Memory B cell (primary cell): ENCODE measurements at places on chromosomes 6 and 20.

GRCh38 chr6:104575536-104575935 is 284.2 kb downstream of the HACE1 start:
- no peaks in the 10 kb centered on the region for H3K4me1 ChIP-seq
- no peaks in the 10 kb centered on the region for H3K27me3 ChIP-seq
- H3K27ac ChIP-seq, result no peak overlapping the region
- H3K36me3 ChIP-seq, result no peaks in the 10 kb centered on the region

GRCh38 chr6:25377664-25378063 is 98.5 kb downstream of the CARMIL1 start:
- H3K36me3 ChIP-seq, result peaks cover 12% of the 10 kb centered on the region
- no peak overlapping the region for H3K4me3 ChIP-seq
- H3K27ac ChIP-seq, result no peak overlapping the region
- no peak for DNase-seq
- H3K27me3 ChIP-seq, result peaks cover 14% of the 10 kb centered on the region
- peaks cover 9% of the 10 kb centered on the region for H3K4me1 ChIP-seq

DNA sequence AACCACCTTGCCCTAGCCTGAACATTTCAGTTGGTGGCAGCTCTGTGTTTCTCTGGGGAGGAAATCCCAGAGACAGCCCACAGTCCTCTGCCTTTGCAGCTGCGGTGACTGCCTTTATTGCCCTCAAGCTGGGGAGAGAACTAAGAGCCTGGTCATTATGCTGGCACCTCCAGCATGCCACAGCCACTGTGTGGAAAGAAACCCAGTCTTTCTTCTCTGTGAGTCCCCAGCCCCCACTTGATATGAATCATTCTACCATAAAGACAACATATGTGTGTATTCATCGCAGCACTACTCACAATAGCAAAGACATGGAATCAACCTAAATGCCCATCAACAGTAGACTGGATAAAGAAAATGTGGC is 82.3 kb upstream of the RNF217 start:
- no peaks in the 10 kb centered on the region for H3K4me1 ChIP-seq
- no peaks in the 10 kb centered on the region for H3K36me3 ChIP-seq
- no peak for DNase-seq
- H3K4me3 ChIP-seq, result no peak overlapping the region
- no peaks in the 10 kb centered on the region for H3K27me3 ChIP-seq
- no peak overlapping the region for H3K27ac ChIP-seq

DNA sequence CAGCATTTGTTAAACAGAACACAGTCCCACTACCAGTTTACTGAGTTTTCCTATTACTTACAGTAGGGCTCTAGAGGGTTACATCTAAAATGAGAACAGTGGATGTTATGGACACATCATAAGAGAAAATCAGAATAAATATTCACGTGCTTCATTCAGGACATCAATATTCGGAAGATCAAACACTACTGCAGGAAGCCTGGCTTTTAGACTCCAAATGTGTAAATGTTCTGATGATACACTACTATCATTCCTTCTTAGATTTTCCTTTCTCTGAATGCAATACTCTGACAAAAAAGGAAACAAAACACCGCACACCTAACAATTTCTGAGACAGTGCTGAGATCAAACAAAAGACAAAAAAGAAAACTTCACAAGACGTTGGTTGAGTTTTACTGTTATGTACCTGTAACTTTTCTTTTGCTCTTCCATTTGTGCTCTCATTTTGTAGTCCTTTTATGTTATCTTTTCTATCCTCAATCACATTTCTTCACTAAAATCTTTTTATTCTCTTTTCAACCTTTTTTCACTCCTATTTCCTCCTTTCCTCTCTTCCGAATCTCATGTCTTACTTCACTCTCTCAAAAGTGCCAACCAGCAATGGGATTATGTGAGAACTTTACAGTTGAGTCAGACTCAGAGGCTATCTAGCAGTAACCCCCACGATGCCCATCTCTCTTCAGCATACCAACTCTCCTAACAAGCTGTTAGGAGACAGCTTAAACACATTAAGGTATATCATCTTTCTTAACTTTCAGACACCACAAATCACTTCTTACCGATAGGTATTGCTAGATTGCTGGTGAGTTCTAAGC is 1.7 kb downstream of the FAM184A start:
- peaks cover 10% of the 10 kb centered on the region for H3K27me3 ChIP-seq
- no peaks in the 10 kb centered on the region for H3K36me3 ChIP-seq
- H3K4me3 ChIP-seq, result no peak overlapping the region
- no peak overlapping the region for H3K27ac ChIP-seq
- peaks cover 11% of the 10 kb centered on the region for H3K4me1 ChIP-seq

DNA sequence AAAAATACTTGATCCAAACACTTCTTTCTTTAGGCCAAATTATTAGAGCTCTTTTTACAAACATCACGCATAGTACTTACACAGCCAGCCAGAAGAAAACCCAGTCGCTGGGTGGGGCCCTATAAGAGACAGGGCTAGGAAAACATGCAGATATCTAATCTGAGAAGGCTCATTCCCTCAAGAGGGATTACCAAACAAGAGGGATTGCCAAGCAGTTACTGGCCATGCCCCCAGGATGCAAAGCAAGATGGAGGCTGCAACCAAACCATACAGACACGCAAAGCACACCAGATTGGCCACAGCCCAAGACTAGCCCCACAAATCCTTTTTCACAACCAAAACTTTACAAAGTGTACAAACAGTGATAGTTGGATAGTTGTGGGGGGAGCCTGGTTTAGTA is 1235.4 kb upstream of the GJE1 start:
- H3K36me3 ChIP-seq, result no peaks in the 10 kb centered on the region
- H3K27ac ChIP-seq, result no peak overlapping the region
- H3K27me3 ChIP-seq, result no peaks in the 10 kb centered on the region
- no peak for DNase-seq
- H3K4me1 ChIP-seq, result no peaks in the 10 kb centered on the region

DNA sequence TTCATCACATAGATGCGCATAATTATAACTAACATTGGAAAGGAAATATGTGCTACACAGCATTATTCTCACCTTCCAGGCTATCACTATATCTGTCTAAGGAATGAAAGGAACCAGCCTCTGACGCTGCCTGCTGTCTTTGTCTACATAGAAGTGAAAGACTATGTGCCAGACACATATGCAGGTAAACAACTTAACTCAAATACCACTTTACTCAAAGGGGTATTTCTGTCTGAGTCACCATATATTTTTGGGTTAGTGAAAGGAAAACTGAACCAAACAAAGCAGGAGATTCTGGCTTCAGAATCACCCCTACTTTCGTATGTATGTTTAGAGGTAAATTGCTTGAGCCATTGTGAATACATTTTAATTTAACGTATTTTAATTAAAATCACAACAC is 328.6 kb upstream of the PLCB4 start:
- no peaks in the 10 kb centered on the region for H3K36me3 ChIP-seq
- DNase-seq, result no peak
- no peak overlapping the region for H3K27ac ChIP-seq

DNA sequence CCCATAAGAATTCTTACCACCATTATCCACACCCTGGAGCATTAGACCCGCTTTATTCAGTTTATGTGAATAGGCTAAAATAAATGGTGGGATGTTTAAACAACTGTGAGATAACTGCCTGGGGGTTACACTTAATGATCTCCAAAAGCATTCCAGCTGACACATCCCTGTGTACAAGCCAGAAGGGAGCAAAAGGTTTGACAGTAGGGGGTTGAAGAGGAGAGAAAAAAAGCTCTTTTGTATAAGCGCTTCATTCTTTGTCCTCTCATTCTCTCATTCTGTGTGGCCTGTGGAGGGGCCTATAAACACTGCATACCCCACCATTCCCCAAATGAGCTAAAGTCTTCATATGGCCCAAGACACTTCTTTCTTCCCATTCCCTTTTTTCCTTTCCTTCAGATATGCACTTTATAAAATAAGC is 30.8 kb upstream of the COL21A1 start:
- H3K27ac ChIP-seq, result no peak overlapping the region
- H3K36me3 ChIP-seq, result peaks cover 1% of the 10 kb centered on the region
- H3K4me3 ChIP-seq, result no peak overlapping the region
- DNase-seq, result no peak
- no peaks in the 10 kb centered on the region for H3K4me1 ChIP-seq
- no peaks in the 10 kb centered on the region for H3K27me3 ChIP-seq

GRCh38 chr6:124873066-124873410 is 89.2 kb upstream of the RNF217 start:
- no peaks in the 10 kb centered on the region for H3K36me3 ChIP-seq
- no peak overlapping the region for H3K27ac ChIP-seq
- no peak for DNase-seq

- H3K27me3 ChIP-seq, result no peaks in the 10 kb centered on the region
- H3K4me3 ChIP-seq, result no peak overlapping the region
- no peak overlapping the region for H3K27ac ChIP-seq
- peaks cover 5% of the 10 kb centered on the region for H3K36me3 ChIP-seq
- no peak for DNase-seq
These were observed 38.5 kb upstream of the TXLNB start for GRCh38 chr6:139330306-139330705.

DNA sequence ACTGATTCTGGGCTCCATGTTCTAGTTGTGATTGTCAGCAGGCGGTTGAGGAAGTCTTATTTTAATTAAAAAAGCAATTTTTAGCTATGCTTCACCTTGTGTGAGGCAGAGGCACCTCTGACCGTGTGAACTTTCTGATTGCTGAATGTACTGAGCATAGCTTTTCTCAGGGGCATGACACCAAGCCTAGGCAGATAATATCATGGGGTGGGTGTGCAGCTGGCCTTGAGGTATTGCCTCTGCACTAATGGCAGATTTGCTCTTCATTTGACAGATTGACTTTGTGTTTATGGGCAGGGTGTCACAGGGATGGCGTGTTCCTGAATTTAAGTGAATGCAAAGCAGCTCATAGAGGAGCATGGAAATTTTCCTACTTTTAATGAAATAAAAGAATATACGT is 19.6 kb downstream of the CTNNBL1 start:
- H3K4me3 ChIP-seq, result no peak overlapping the region
- H3K27me3 ChIP-seq, result no peaks in the 10 kb centered on the region
- peaks cover 25% of the 10 kb centered on the region for H3K4me1 ChIP-seq
- H3K27ac ChIP-seq, result no peak overlapping the region
- H3K36me3 ChIP-seq, result peaks cover 22% of the 10 kb centered on the region
- DNase-seq, result no peak

- no peak overlapping the region for H3K4me3 ChIP-seq
- no peak for DNase-seq
- no peaks in the 10 kb centered on the region for H3K4me1 ChIP-seq
These were observed 2.8 kb downstream of the ZFP57 start for GRCh38 chr6:29678114-29678513.

GRCh38 chr6:122692175-122692598 is 82.0 kb downstream of the PKIB start:
- H3K4me3 ChIP-seq, result no peak overlapping the region
- no peaks in the 10 kb centered on the region for H3K4me1 ChIP-seq
- no peaks in the 10 kb centered on the region for H3K27me3 ChIP-seq
- H3K36me3 ChIP-seq, result no peaks in the 10 kb centered on the region
- no peak for DNase-seq
- H3K27ac ChIP-seq, result no peak overlapping the region

DNA sequence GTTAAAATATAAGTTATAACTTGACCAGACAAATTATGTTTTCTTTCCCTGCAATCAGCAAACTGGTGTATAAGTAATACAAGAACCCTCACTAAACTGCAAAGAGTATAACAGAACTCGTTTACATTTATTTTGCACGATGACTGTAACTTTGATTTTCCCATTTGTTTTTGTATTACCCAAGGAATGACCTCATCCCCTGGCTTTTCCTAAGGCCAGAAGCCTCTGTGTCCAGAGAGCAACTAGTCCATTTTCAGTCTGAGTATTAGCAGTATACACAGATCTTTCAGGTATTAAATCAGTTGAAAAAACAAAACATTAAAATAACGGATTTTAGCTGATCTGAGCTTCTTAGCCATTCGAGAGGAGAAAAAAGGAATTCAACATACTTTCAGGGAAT is 17.2 kb downstream of the COL19A1 start:
- H3K4me3 ChIP-seq, result no peak overlapping the region
- peak overlapping the region; percentile 84 for H3K27ac ChIP-seq
- no peak for DNase-seq
- no peaks in the 10 kb centered on the region for H3K27me3 ChIP-seq
- peaks cover 46% of the 10 kb centered on the region for H3K4me1 ChIP-seq
- peaks cover 14% of the 10 kb centered on the region for H3K36me3 ChIP-seq

DNA sequence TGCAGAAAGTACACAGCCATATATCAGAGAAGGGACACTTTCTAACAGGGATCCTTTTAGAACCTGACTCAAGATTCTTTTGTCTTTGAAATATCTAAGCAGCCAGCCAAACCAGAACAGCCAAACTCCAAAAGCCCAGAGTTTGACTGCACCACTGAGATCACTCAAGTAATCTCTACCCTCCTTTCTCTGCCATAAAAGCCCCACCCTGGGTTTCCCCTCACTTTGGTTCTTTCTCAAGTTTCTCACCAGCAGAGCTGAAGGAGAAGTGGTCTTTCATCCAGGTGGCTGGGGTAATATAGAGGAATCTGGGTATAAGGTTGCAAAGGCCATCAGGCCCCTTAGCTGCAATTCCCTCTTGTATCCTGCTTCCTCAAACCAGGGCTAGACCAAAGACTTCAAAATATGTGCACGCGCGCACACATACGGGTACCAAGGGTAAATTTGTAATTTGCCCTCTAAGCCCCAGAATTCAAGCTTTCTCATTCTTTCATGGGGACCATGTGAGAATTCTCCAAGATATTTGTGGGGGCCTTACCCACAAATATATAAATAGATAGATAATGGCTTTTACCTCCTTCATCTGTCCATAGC is 42.9 kb downstream of the GPX5 start:
- H3K36me3 ChIP-seq, result no peaks in the 10 kb centered on the region
- no peak overlapping the region for H3K4me3 ChIP-seq
- no peak overlapping the region for H3K27ac ChIP-seq
- no peak for DNase-seq

GRCh38 chr6:15675536-15676220 is 12.8 kb upstream of the DTNBP1 start:
- no peak overlapping the region for H3K27ac ChIP-seq
- no peaks in the 10 kb centered on the region for H3K4me1 ChIP-seq
- no peaks in the 10 kb centered on the region for H3K36me3 ChIP-seq
- H3K4me3 ChIP-seq, result no peak overlapping the region

DNA sequence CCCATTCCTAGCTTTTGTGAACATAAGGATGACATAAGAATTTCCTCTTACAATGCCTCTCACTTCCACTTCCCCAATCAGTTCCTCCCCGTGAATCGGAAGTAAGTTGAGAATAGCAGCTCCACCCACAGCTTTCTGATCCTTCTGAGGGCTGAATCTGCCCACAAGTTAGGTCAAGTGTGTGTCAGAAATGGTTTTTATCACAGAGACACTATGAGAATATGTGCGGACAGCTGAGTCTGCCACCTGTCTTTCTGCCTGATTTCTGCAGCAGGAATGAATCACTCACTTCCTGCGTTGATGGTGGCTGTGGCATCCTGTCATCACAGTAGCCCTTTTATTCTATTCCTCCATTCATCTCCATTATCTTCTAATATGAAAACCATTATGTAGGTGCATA is 70.2 kb downstream of the RIN2 start:
- H3K4me3 ChIP-seq, result peak overlapping the region; percentile 39
- peak overlapping the region; percentile 71 for H3K27ac ChIP-seq
- peak; percentile 31 for DNase-seq
- no peaks in the 10 kb centered on the region for H3K36me3 ChIP-seq
- peaks cover 1% of the 10 kb centered on the region for H3K27me3 ChIP-seq

- H3K36me3 ChIP-seq, result no peaks in the 10 kb centered on the region
- no peak overlapping the region for H3K27ac ChIP-seq
- DNase-seq, result no peak
- H3K4me3 ChIP-seq, result no peak overlapping the region
- H3K4me1 ChIP-seq, result no peaks in the 10 kb centered on the region
- H3K27me3 ChIP-seq, result no peaks in the 10 kb centered on the region
These were observed 260.8 kb upstream of the OPRM1 start for GRCh38 chr6:153778216-153778615.
